ENCODE measurements at places on chromosomes 4 and X.

DNA sequence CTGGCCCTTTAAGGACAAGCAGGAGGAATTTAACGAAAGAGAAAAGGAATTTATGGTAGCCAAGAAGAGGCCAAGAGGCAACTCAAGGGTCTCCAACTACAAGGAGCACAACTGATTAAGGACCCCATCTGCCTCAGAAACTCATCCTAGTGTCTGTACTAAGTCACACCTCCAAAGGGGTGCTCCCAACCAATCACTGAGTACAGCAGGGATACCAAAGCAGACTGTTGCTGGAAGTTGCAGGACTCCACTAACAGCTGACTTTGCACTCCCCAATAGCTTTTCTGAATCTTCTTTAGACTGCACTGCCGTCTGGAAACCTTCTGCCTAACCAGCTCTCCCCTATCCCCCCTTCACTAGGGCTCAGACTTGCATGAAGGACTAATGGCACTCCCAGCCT, 50.6 kb downstream of the ATP11C start:
- DNase-seq, result no peak

DNA sequence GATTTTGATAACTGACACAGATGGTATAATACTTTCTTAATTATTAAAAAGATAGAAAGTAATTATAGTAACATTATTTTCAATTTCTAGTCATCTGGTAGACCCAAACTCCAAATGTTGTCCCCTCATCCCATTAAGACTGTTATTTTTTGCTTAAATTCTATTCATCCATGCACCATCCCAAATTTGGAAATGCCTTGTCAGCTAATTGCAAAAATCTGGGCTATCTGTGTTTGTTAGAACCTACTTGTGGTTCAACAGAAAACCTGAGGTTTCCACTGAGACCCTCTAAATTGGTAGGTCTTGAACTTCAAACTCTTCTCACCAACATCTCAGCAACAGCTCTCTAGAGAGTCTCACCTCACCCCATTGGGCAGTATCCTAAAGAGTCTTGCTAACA, 172.2 kb upstream of the ADGRL3 start:
- no peak for DNase-seq

- no peak for DNase-seq
These were observed 432.8 kb upstream of the FMR1 start for GRCh38 chrX:147478899-147479298.

GRCh38 chr4:108313546-108314339, 145.0 kb upstream of the LEF1 start:
- no peak for DNase-seq

- DNase-seq, result no peak
These were observed 44.9 kb downstream of the JADE1 start for GRCh38 chr4:128854433-128854832.

- DNase-seq, result no peak
These were observed 78.2 kb upstream of the PRSS48 start for GRCh38 chr4:151198748-151199147.
